Progenitor cell of endocrine pancreas (in vitro differentiated cells): ENCODE measurements at places on chromosomes 5 and 9.

DNA sequence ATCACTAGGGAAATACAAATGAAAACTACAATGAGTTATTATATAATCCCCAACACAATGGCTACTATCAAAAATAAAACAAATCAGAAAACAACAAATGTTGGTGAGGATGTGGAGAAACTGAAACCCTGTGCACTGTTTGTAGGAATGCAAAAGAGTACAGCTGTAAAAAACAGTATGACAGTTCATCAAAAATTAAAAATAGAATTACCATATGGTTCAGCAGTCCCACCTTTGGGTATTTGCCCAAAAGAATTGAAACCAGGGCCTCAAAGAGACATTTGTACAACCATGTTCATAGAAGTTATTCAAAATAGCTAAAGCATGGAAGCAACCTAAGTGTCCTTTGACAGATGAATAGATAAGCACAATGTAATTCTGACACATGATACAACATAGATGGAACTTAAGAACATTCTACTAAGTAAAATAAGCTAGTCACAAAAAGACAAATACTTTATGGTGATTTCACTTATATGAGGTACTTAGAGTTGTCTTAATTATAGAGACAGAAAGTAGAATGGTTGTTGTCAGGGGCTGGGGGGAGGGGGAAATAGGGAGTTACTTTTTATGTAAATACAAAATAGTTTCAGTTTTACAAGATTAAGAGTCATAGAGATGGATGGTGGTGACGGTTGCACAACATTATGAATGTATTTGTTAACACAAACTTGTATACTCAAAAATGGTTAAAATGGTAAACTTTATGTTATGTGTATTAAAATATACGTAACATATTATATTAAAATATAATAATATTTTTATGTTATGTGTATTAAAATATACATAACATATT lies 102.8 kb downstream of the KCTD16 start:
- DNase-seq = no peak

DNA sequence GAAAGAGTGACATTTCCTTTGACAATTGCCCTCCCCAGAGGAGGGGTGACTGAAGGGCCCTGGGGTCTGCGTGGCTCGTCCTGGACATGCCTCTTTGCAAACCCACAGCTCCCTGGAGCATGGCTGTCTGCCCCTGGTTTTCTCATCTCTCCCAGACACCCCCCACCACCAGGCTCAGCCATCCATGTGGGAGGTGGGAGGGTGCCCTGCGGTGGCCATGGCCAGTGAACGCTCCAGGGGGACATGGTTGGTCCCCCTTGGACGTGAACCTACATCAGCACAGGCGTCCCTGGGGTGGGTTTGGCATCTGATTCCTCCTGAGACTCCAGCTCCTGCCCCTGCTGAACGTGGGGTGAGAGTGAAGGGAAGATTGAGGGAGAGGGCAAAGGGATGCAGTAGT lies 67.7 kb upstream of the LMX1B start:
- no peak for DNase-seq

- DNase-seq = peak; percentile 11
Observed at GRCh38 chr5:55821731-55822512, 29.2 kb upstream of the IL31RA start.

DNA sequence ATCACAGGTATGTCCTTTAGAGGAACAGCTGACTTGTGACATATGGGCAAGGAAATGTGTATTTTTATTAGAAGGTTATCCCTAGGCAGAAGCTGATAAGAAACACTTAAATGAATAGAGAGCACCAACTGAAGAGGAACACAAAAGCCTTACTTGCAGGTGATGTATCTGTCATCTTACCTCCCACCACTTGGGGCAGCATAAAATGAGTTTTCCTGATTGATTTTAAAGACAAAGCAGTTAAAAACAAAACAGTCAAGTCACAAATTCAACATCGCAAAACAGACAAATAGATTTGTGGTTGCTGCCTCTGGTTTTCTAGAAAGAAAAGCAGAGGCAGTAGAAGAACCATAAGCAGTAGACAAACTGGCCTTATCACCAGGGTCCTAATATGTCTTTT lies 302.4 kb upstream of the ZNF462 start:
- no peak for DNase-seq

GRCh38 chr5:38827525-38827924 lies 18.3 kb upstream of the OSMR start:
- no peak for DNase-seq

GRCh38 chr9:928363-929042 lies 48.0 kb upstream of the DMRT3 start:
- DNase-seq = peak; percentile 17

DNA sequence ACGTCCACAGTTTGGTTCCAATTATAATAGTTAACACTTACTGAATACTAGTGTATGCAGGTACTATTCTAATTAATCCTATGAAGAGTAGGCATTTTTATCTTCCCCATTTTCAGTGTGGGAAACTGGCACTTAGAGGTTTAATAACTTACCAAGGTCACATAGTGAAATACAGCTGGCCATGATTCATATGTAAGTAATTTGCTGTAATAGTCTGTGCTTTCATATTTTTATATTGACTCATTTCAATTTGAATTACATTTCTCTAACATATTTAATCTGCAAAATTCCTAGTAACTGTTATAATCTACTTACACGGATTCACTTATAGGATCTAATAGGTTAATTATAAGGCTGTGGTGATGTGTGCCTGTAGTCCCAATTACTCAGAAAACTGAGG lies 19.4 kb downstream of the CCNH start:
- no peak for DNase-seq

DNA sequence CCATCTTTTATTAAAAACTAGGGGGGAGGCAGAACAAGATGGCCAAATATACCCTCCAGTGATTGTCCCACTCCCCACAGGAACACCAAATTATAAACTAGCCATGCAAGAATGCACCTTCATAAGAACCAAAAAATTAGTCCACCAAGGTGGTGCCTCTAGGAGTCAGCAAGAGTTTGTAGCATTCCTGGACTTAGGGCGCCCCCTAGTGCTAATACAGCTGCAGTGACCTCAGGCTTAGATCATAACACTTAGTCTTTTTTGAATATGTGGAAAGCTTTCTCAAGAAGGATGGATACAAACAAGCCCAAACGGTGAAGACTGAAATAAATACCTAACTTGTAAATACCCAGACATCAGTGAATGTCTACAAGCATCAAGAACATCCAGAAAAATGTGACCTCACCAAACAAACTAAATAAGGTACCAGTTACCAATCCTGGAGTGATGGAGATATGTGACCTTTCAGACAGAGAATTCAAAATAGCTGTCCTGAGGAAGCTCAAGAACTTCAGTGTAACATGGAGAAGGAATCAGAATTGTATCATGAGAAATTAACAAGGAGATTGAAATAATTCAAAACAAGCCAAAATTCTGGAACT lies 19.3 kb downstream of the PPIP5K2 start:
- DNase-seq = peak; percentile 65

DNA sequence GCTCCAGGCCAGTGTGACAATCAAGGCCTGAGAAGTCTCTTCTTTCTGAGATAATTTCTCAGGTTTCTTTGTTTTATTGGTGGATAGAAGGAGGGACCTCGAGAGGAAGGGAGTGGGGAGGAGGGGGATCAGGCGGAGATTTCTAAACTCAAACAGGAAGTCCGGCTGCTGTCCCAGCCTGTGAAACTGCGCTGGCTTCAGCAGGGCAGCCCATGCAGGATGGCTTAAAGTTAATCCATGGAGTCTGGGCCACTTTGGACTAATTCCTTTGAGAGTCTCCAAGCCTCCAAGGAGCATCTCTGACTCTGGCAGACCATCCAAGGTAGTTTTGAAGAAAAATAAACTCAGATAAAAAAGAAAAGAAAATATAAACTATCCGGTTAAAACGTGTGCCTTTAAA lies 378.5 kb downstream of the MLLT3 start:
- DNase-seq = no peak

GRCh38 chr9:93115486-93116071 lies 18.5 kb downstream of the NINJ1 start:
- DNase-seq = no peak

GRCh38 chr9:77744841-77745430 lies 96.8 kb upstream of the GNA14 start:
- no peak for DNase-seq

- DNase-seq = no peak
Observed at GRCh38 chr9:121966706-121967105, 126.4 kb downstream of the TTLL11 start.

GRCh38 chr5:56328753-56329560 lies 95.8 kb upstream of the ANKRD55 start:
- no peak for DNase-seq

- DNase-seq = no peak
Observed at GRCh38 chr5:12272389-12272788, 368.1 kb upstream of the CTNND2 start.

- DNase-seq = no peak
Observed at GRCh38 chr5:29796013-29796412, 1397.5 kb upstream of the CDH6 start.

- no peak for DNase-seq
Observed at GRCh38 chr5:73118391-73118973, 1.9 kb upstream of the TMEM171 start.

GRCh38 chr5:170678811-170679210 lies 104.7 kb upstream of the GABRP start:
- DNase-seq = no peak

GRCh38 chr9:35495984-35496383 lies 6.1 kb downstream of the RUSC2 start:
- no peak for DNase-seq

DNA sequence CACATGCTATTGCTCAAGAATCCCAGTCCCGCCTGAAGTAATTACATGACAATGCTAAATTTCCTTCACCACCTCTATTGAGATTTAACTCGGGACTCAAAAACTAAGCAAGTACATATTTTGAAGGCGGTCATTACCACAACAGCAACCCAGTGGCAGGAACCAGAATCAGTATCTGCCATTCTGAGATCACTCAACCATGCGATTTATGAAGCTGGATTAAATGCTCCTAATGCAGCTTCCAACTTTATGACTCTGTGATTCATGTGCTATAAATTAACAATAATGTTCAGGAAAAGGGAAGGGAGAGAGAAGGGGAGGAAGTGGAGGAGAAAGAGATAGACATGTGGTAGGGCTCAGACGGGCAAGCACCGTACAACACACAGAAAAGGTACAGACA lies 194.7 kb downstream of the DNAH5 start:
- no peak for DNase-seq

- DNase-seq = no peak
Observed at GRCh38 chr9:129664746-129665388, 580 bp upstream of the PRRX2 start.

- no peak for DNase-seq
Observed at GRCh38 chr5:2691530-2691929, 59.9 kb downstream of the IRX2 start.

DNA sequence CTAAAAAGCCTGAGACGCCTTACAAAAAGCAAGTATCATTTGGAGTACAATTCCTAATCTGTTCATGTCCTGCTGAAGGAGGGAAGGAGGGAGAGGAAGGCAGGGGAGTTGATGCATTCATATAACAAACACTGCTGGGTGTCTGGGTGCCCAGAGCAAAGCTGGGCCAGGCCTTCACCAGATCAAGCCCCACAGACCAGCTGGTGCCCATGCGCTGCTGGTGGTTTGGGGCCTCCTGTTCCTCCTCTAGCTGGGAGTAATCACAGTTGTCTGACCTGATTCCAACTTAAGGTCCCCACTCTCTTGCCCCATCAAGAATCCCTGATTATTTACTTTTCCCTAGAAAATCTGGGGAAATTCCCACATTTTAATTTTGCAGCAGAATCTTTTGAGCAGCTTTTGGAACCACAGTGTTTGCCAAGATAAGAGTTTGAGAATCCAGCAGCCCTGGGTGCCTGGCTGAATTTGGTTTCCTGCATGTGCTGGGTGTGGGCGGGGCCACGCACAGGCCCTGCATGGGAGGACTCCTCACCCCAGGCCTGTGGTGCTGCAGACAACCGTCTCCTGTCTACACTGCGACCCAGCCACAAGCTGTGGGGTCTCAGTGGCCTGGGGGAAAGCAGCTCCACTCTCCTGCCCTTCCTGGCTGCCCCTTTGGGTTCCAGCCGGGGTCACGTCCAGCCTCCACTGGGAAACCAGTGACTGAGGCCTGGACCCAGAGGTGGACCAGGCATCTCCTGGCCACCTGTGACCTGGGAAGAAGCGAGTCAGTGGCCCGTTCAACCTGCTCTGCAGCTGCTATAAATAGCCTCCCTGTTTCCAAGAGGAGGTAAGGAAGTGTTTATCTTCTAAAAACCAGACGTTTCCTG lies 47.5 kb downstream of the NEURL1B start:
- no peak for DNase-seq
